ENCODE measurements at places on chromosomes 4 and X.

DNA sequence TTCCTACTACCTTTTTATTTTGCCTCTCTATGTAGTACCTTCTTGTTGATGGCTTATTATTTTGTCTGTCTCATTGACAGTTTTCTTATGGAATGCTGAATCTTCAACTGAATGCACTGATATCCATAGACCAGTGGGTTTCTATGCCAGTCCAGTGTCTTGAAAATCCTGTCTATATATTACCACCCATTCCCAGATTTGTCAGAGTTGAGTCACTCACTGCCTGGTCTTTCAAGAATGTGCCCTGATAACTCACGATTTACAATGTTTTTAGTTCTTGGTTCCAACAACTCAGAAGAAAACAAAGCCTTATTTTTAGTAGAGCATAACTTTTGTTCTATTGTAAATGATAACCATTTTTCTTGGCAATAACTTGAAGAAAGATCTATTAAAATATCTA lies 606.0 kb upstream of the PITX2 start:
- DNase-seq, result no peak

DNA sequence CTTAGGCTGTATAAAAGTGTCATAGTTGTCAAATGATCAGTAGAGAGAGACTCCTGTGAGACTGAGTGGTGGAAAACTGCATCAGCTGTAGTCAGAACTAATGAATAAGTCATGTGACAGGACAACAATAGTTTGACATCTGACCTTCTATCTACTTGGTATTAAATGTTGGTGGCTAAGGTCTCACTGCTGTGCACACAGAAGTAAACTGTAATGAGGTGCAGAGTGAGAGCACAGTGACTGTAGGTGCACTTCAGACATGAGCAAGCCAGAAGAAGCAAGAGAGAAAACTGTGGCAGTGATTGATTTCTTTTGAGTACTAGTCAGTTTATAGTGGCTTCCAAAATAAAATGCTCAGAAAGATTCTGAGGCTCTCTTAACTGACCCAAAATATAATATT lies 803.6 kb downstream of the RAPGEF2 start:
- DNase-seq, result no peak

DNA sequence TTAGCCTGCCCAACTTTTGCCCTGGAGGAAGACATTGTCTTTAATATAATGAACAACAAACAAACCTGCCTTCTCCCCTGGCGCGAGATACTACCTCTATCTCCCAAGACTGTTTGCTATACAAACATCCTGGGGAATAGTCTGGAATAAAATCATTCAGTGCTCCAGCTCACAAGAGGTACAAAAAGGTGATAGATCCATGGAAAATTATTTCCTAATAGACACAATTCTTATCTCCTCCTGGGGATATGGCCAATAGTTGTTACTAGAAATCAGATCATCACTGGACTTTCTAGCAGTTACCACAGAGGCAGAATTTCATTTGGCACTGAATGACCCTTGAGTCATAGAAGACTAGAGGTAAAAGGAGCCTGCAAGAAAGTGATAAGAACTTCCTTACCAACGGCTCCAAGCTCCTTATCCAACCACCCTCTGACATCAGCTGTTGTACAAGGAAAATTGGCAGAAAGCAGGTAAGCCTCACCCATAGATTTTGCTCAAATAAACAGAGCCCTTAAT lies 38.1 kb downstream of the MID1 start:
- no peak for DNase-seq

GRCh38 chr4:17142232-17142711 lies 243.8 kb upstream of the LDB2 start:
- DNase-seq, result no peak

- DNase-seq, result no peak
Observed at GRCh38 chrX:49993661-49994060, 71.3 kb downstream of the CLCN5 start.

- DNase-seq, result no peak
Observed at GRCh38 chr4:87557348-87557747, 28.2 kb upstream of the SPARCL1 start.

DNA sequence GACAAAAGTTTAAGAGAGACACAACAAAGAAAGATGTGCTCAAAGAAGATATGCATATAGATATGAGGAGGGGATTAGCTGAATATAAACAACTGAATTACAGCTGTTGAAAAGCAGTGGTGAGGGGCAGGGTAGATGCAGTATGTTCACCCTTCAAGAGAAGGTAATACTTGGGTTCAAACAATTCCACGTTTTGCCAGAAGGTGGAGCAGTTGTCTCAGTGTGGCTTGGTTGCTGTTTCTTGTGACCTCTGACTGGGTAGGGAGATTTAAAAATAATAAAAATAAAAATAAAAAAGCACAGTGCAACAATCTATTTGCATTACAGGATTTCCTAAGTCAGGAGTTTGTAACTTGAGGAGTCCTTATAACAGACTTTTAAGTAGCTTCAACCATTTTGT lies 23.3 kb downstream of the PHOX2B start:
- peak; percentile 16 for DNase-seq

- DNase-seq, result peak; percentile 37
Observed at GRCh38 chr4:25861951-25862410, 807 bp downstream of the SEL1L3 start.

- no peak for DNase-seq
Observed at GRCh38 chr4:85806334-85806733, 331.4 kb downstream of the ARHGAP24 start.

- DNase-seq, result no peak
Observed at GRCh38 chr4:71923070-71923469, 108.7 kb upstream of the NPFFR2 start.

- DNase-seq, result no peak
Observed at GRCh38 chr4:67897686-67898085, 13.9 kb upstream of the TMPRSS11D start.

DNA sequence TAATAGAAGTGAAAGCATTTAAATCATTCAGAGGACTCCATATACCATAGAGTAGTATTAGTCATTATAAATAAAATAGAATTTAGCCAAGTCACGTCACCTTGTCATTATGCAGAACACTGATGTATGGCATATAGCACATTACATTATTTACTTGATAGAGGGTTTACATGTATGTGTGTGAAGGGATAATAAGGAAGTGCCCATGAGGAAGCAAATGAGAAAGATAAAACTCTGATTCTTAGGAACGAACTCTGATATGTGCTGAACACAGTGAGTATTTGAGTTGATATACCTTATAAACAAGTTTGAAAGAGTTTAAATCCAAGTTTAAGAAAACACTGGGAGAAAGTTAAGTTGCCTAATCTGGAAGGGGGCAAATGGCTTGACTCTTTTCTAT lies 160.5 kb upstream of the NDST3 start:
- no peak for DNase-seq

- no peak for DNase-seq
Observed at GRCh38 chr4:120084327-120084726, 17.7 kb upstream of the MAD2L1 start.

GRCh38 chr4:125397226-125397625 lies 82.5 kb downstream of the FAT4 start:
- no peak for DNase-seq

DNA sequence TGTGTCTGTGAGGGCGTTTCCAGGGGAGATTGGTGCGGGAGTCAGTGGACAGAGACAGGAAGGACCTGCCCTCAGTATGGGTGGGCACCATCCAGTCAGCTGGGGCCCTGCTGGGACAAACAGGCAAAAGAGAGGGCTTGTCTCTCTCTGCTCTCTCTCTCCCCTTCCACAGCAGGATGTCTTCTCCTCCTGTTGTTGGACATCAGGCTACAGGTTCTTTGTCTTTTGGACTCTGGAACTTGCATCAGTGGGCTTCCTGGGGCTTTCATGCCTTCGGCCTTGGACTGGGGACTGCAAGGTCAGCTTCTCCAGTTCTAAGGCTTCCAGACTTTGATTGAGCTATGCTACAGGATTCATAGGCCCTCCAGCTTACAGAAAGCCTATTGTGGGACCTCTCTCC lies 59.6 kb downstream of the ADGRA3 start:
- no peak for DNase-seq

DNA sequence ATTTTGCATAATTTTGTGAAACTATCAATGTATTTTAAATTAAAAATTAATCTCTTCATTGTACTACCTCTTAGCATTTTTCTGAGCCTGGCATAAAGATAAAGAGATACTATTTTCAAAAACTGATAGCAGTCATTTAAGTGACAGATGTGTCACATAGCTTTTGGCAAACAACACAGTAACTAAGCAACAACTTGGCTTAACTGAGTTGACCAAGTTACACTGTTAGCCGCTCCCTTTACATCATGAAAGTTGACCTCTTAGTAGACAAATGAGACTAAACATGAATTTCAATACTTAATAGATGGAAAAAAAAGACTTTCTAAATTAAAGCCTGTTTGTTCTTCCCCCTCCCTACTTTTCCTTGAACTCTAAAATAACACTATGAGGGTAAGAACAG lies 62.0 kb downstream of the ATP8A1 start:
- DNase-seq, result no peak

- no peak for DNase-seq
Observed at GRCh38 chr4:94115687-94116086, 92.0 kb upstream of the SMARCAD1 start.

GRCh38 chrX:148611993-148612392 lies 111.6 kb downstream of the AFF2 start:
- no peak for DNase-seq

Measured in iPS-NIHi11 (cell line).